Amniotic stem cell (primary cell): ENCODE measurements at places on chromosomes 3 and 15.

DNA sequence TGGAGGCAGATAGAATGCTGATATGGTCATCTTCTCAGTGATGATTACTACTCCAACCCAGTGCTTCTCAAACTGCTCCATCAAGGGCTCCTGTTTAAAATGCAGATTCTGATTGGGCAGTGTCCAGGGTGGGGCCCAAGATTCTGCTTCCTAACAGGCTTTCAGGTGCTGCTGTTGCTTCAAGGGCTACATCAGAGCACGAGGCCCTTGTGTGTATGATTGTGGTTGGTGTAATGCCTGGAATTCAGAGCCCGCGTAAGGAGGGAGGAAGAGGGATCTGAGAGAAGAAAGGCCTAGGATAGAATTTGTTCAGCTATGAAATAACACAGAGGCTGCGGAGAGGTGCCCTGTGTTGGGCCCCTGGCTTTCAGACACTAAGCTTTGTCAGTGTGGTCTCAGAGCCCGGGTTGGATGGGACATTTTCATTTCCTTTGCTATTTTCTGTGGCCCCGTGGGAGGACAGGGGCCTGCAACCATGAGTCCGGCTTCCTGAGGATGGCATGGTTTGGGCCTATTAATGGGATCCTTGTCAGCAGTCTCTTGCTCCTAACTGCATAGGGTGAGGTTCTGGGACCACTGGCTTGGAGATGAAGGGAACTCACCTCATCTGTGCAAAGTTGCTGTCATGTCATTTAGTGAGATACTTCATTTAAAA is 53.0 kb downstream of the ATP1B3 start:
- no peak for DNase-seq

DNA sequence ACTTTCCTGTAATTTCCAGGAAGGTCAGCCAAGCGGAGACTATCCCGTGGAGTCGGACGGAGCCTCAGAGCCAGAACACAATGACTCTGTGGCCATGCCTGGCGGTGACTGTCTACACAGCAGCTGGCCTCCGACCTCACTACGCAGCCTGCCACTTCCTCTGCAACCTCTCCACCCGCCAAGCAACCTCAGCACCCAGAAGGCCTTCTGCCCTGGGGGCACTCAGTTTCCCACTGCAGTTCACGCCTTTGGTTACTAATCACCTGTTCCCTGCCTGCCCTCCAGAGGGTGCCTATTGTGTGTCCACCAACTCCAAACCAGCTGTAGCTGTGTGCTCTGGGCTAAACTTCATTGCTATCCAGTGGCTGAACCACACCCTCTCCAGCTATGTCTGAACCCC is 44.0 kb downstream of the TM2D3 start:
- DNase-seq, result no peak

GRCh38 chr3:143095813-143096212 is 23.8 kb upstream of the CHST2 start:
- no peak for DNase-seq

GRCh38 chr3:143657391-143657790 is 190.9 kb downstream of the SLC9A9 start:
- no peak for DNase-seq

- no peak for DNase-seq
These were observed 112.9 kb downstream of the PDZRN3 start for GRCh38 chr3:73511571-73512525.

DNA sequence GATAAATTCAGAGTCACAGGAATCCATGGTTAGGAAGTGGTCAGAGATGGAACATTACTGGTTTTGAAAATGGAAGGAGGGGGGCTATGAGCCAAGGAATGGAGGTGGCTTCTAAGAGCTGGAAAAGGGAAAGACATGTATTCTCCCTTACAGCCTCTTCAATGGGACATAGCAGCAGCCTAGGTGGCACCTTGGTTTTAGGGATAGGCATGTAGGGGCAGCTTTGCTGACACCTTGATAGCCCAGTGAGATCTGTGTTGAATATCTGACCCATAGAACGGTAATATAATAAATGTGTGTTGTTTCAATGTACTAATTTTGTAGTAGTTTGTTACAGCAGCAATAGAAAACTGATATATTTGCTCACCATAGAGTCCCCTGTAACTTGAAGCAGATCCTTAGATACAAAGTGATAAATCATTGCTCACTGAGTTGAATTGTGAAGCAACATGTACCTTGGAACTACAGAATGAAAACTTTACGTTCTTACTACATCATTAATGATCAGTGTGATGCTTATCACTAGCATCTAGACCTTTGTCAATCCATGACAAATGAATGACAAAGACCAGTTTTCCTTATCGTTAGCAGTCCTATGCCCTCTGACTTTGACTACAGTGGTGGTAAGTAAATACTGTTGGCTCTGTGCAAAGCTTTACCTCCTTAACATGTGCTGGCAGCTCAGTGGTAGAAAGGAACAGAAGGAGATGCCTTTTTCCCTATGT is 53.8 kb downstream of the TMEM45A start:
- DNase-seq, result no peak

DNA sequence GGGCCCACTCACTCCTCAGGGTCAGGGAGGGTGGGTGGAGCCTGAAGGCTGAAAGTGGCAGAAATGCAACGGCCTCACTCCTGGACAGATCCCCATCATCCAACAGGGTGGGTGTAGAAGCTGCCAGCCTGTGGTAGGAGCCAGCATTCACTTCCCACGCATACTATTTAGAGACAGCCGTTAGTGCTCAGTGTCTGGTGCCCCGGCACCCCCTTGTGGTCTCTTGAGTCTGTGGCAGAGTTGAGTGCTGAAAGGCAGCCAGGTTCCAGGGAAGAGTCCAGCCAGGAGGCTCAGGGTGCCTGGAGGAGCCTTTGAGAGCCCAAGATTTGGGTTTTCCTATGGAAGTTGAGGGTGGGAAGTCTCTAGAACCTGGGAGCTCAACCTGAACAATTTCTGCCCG is 2.1 kb upstream of the GNAT1 start:
- peak; percentile 90 for DNase-seq

GRCh38 chr3:56059731-56060130 is 408.5 kb downstream of the ERC2 start:
- no peak for DNase-seq

GRCh38 chr3:98588065-98588464 is 5.3 kb downstream of the CPOX start:
- peak; percentile 18 for DNase-seq

DNA sequence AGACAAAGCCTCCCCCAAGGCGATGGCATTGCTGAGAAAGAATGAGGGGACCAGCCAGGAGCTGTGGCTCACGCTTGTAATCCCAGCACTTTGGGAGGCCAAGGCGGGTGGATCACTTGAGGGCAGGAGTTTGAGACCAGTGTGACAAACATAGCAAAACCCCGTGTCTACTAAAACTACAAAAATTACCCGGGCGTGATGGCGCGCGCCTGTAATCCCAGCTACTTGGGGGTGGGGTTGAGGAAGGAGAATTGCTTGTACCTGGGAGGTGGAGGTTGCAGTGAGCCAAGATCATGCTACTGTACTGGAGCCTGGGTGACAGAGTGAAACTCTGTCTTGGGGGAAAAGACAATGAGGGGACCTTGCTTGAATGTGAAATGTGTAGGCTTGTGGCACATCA is 402.4 kb upstream of the C2CD4B start:
- DNase-seq, result no peak

DNA sequence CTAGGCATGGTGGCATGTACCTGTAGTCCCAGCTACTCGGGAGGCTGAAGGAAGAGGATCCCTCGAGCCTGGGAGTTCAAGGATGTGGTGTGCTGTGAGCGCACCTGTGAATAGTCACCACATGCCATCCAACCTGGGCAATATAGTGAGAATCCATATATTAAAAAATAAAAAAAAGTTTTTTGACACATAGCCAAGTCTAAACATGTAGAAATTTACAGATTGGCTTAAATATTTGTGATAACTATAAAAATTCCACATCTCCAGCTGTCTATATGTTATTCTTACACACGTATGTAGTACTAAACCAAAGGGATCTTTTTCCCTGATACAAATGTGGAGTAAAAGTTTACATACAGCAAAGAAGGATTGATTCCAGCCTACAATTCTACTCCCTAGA is 119.7 kb downstream of the CNTN4 start:
- no peak for DNase-seq

DNA sequence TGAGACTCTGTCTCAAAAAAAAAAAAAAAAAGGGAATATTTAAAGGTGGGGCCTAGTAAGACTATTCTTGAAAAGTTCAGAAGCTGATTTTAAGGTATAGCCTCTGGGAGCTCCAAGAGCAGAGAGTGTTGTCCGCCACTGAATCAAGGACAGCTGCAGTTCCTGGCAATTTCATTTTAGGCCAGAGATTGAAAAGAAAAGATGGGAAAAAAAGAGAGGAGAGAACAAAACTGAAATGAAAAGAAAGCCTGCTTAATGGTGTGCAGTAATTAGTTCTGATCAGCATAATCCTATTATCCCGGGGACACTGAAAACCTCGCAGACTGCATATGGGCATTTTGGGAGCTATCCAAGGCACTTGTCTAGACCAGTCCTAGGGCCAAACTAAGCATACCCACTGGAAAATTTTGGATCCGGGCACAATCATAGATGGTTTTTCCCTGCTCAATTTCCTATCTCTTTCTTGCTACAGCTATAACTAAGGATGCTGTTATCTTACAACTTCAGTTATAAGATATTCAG is 43.2 kb downstream of the EHHADH start:
- no peak for DNase-seq

DNA sequence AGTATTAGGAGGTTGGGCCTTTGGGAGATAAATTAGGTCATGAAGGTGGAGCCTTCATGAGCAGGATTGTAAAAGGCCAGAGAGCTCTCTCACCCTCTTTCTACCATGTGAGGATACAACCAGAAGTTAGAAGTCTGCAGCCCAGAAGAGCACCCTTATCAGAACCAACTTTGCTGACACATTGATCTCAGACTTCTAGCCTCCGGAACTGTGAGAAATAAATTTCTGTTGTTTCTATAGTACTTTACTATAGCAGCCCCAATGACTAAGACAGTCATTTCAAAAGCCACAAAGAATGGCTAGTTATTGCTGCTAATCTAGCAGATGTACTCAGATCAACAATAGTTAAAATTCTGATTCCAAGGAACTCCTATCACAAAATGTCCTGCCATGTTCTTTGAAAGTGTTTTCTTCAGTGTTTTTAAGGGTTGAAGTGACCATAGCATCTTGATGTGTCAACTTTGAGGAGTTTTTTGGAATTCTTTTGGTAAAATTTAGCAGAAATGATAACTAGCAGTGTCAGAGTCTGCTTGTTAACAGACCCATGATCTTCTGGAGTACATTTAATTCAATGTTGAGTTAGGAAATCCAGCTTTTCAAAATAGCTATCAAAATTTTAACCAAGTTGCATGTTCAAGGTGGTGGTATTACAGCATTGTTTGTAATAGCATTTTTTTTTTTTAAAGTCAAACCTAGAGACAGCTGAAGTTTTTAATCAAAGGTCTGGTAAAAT is 10.3 kb downstream of the DZIP3 start:
- DNase-seq, result no peak

- no peak for DNase-seq
These were observed 225 bp downstream of the RHOA start for GRCh38 chr3:49411535-49411967.

DNA sequence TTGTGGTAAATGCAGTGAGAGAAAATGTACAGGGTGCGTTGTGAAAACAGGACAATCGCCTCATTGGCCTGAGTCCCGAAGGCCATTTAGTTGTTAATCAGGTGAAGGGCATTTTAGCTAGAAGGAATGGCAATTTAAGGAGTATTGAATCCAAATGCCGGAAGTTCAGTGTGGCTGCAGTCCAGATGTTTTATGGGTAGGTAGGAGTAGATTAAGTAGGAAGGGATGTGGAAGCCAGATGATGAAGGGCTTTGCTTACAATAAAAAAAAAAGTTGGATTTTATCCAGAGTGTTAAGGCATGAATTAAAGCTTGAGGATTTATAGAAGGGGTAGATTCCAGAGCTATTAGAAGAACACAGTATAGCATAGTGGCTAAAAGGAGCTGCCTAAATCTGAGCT is 572.7 kb downstream of the NLGN1 start:
- no peak for DNase-seq

DNA sequence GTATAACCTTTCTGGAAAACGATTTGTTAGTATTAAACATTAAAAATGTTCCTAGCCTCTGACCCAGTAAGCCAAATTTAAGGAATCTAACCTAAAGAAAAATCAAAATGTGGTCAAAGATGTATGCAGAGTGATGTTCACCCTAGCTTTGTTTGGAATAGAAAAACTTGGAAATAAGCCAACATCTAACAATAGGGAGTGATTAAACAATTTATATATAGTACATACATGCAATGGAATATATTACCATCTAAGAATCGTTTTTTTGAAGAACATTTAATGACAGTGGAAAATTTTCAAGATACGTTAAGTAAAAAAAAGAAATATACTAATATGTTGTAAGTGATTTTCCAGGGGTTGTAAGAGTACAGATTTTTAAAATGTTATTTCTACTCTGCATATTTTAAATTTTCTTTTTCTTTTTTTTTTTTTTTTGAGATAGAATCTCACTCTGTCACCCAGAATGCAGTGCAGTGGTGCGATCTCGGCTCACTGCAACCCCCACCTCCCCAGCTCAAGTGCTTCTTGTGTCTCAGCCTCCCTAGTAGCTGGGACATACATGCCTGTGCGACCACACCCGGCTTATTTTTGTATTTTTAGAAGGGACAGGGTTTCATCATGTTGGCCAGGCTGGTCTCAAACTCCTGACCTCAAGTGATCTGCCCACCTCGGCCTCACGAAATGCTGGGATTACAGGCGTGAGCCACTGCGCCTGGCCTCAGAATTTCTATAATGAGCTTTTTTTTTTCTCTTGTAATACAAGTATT is 54.9 kb downstream of the ANP32A start:
- no peak for DNase-seq

DNA sequence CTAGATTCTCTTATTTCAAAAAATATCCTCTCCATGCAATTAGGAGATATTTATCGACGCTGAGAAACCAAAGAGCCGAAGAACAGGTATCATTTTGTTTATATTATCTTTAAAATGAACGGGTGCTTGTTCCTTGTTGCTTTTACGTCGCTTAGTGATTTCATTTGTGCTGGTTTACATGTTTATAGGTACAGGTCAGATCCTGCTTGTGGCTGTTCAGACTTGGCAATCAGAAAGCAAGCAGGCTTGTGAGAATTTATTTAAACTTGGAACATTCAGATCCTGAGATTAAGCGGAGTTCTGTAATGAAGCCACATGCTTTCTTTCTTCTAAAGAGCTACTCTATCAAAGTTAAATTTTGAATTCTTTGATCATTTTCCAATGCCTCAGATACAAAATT is 43.0 kb upstream of the ATP2C1 start:
- DNase-seq, result no peak

DNA sequence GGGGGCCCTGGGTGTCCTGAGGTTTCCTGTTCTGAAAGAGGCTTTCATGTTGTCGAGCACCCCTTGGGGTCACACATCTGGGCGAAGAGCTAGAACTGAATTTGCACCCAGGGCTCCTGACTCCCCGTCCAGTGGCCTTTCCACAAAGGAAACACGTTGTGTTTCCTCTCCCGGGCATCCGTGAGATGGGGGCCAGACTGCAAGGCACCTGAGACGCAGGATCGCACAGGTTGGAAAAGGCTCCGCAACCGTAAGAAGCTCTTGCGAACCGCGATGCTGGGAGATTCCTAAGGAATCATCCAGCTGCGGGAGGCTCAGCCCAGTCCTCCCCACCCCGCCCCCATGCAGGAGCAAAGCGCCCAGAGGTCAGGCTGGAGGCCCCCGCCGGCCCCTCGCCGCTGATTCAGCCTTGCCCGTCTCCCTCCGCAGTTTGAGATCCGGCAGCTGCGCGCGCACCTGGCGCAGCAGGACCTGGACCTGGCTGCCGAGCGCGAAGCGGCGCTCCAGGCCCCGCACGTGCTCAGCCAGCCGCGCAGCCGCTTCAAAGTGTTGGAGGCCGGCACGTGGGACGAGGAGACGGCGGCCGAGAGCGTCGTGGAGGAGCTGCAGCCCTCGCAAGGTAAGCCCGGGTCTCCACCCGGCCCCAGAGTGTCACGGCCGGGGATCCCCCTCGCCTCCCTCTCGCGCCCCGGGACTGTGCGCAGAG is 119.6 kb downstream of the ETFA start:
- no peak for DNase-seq
